ENCODE measurements at places on chromosomes 5 and 9. TPM values are rescaled to one million over a fixed set of nuclear protein-coding genes. Genes with fewer than 3 reads are reported as not detected.
A peak's percentile ranks its signal among the peaks of the same experiment; 100 is the strongest.

- no peak for DNase-seq
- no peaks in the 10 kb centered on the region for H3K4me1 ChIP-seq
- H3K27ac ChIP-seq = no peak overlapping the region
- H3K27me3 ChIP-seq = no peaks in the 10 kb centered on the region
- peaks cover 26% of the 10 kb centered on the region for H3K36me3 ChIP-seq
These were observed 113.4 kb upstream of the GRHPR start for GRCh38 chr9:37309136-37309535.

GRCh38 chr9:132210472-132211145 lies 48.8 kb downstream of the NTNG2 start:
- no peak for DNase-seq
- H3K27ac ChIP-seq = no peak overlapping the region
- no peak overlapping the region for H3K4me3 ChIP-seq
- H3K36me3 ChIP-seq = no peaks in the 10 kb centered on the region
- H3K4me1 ChIP-seq = peaks cover 14% of the 10 kb centered on the region

GRCh38 chr9:126836216-126836615 lies 24.2 kb upstream of the ZBTB34 start:
- peaks cover 46% of the 10 kb centered on the region for H3K36me3 ChIP-seq
- DNase-seq = no peak
- H3K27me3 ChIP-seq = no peaks in the 10 kb centered on the region
- no peak overlapping the region for H3K4me3 ChIP-seq
- no peak overlapping the region for H3K27ac ChIP-seq
- H3K4me1 ChIP-seq = peaks cover 75% of the 10 kb centered on the region

DNA sequence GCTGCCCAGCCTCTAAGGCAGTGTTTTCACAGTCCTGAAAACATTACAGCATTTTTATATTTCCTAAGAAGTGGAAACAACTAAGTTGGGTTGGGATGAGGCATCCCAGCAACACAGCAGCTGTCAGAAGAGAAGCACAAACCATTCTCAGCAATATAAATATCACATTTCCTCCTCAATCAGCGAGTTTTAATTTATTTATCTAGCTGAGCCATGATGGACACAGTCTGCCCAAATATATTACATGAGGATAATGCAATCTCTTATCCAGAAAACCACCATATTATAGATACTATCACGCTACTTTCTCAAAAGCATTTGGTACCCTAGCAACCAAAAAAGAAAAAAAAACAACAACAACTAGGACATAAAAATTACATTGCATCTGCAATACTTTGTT lies 158.5 kb downstream of the FSTL4 start:
- H3K4me3 ChIP-seq = no peak overlapping the region
- H3K36me3 ChIP-seq = no peaks in the 10 kb centered on the region
- no peaks in the 10 kb centered on the region for H3K4me1 ChIP-seq
- H3K27ac ChIP-seq = no peak overlapping the region
- DNase-seq = no peak
- peaks cover 28% of the 10 kb centered on the region for H3K27me3 ChIP-seq

DNA sequence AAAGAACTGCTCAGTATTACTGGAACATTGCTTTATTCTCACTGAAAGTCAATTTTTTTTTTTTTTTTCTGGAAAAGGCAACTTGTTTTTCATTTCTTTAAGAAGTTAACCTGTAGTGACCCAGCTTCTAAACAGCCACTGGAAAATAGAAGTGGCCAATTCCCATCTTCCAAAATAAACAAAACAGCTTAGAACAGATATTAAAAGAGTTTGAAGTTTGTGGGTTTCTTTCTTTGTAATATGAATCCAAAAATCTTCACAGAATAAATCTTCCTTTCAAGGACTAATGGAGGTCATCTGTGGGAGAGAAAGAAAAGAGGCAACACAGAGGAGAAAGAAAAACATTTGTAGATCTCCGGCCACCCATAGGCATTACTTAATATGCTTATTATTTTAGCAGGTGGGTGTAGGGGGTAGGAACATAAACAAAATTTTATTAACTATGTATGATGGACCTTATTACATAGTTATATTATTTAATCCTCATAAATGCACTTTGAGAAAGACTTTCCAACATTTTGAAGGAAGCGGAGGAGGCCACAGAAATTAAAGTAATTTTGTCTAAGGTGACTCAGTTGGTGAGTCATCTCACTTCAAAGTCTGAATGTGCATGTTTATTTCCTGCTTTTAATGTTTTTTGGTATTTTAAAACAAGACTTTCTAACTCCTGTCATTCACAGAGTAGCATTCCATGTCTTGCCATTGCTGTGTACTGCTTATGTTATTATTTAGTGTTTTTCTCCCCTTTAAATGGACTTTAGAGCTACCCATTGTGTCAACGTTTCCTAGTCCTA lies 1791.8 kb upstream of the WWC1 start:
- no peaks in the 10 kb centered on the region for H3K27me3 ChIP-seq
- no peak overlapping the region for H3K27ac ChIP-seq
- H3K4me3 ChIP-seq = no peak overlapping the region
- no peak for DNase-seq

- peaks cover 21% of the 10 kb centered on the region for H3K4me1 ChIP-seq
- H3K36me3 ChIP-seq = no peaks in the 10 kb centered on the region
- DNase-seq = no peak
- no peak overlapping the region for H3K27ac ChIP-seq
These were observed 244.0 kb downstream of the GAS1 start for GRCh38 chr9:86703346-86703745.

- H3K4me1 ChIP-seq = peaks cover 37% of the 10 kb centered on the region
- peak overlapping the region; percentile 18 for H3K4me3 ChIP-seq
- H3K27me3 ChIP-seq = no peaks in the 10 kb centered on the region
These were observed 34.4 kb upstream of the PALM2AKAP2 start for GRCh38 chr9:109745335-109746283.

DNA sequence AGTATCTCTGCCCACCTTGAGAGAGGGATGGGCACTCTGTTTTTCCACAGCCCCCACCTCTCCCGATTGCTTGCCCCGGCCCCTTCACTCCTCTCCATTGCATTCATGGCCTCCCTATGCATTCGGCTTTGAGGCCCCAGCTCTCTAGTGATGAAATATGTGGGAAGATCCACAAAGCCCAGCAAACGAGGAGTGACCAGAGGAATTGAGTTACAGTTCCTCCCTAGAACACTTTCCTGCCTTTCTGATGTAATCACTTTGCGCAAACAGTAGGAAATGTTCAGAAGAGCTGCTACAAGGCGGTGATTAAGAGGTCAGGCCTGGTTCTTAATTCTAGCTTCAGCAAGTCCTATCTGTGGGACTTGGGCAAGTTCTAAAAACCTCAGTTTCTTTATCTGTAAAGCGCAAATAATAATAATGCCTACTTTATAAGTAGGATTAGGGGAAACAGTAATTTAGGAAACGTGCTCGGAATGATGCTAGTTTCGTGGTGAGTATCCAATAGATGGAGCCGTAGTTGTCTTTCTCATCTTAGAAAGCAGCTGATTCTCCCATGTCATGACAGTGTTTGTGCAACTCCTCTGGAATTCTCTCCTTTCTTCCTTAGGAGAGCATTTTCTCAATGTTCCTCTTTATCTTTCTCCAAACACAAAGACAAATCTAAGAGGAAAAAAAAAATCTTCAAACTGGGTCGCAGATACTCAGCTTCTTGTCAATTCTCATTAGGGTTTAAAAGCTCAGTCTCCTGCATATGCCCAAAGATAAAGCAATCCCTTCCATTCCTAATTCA lies 99.5 kb upstream of the MSX2 start:
- H3K27me3 ChIP-seq = peaks cover 80% of the 10 kb centered on the region
- no peaks in the 10 kb centered on the region for H3K4me1 ChIP-seq
- H3K36me3 ChIP-seq = no peaks in the 10 kb centered on the region
- no peak overlapping the region for H3K4me3 ChIP-seq
- no peak for DNase-seq

DNA sequence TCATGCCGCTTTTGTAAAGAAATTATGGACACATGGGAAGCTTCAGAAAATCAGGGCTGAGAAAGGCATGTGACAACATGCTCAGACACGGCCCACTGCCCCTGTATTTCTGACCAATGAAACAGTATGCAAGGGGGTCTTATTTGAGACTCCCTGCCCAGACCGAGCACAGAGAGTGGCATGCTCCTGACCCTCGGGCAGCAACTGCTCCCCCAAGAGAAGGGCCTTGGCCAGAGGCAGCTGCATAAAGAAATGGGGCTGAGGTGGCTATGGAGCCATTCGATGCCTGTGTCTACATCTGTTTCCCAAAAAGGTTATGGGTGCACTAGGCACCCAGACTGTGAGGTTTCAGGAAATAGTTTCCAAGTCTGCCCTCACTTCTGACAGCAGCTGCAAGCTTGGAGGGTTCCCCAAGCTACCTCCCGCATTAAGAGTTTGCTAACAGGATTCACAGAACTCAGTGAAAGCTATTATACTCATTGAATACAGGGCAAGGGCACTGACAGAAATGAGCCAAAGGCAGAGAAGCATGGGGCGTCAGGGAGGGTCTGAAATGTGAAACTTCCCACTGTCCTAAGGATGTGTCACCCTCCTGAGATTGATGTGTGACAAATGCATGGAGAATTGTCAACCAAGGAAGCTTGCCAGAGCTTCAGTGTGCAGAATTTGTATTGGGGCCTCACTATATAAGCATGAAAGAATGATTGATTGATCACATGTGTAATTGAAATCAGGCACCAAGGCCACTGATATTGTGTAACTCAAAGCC lies 94.3 kb downstream of the DAP start:
- no peaks in the 10 kb centered on the region for H3K36me3 ChIP-seq
- no peak for DNase-seq
- H3K27me3 ChIP-seq = peaks cover 4% of the 10 kb centered on the region
- H3K4me3 ChIP-seq = no peak overlapping the region
- no peak overlapping the region for H3K27ac ChIP-seq

GRCh38 chr5:5751987-5752386 lies 329.5 kb downstream of the ICE1 start:
- no peaks in the 10 kb centered on the region for H3K27me3 ChIP-seq
- H3K4me1 ChIP-seq = peaks cover 10% of the 10 kb centered on the region
- H3K27ac ChIP-seq = no peak overlapping the region
- DNase-seq = no peak
- H3K36me3 ChIP-seq = no peaks in the 10 kb centered on the region

DNA sequence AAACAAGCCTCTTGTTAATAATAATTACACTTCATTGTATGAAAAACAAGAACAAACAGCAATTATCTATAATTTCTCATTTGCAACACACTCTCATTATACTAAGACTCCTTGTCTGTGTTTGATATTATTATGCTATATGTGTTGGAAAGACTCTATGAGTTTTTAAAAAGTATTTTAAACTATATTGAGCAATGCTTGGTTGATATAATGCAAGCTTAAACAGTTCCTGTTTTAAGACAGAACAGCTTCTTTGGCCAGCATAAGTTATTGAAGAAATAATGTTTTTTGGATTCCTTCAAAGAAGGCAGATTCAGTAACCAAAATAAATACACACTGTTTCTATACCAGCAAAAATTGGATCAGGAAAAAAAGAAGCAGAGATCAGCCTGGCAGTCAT lies 871.4 kb downstream of the MAT2B start:
- no peak for DNase-seq
- no peaks in the 10 kb centered on the region for H3K36me3 ChIP-seq
- no peaks in the 10 kb centered on the region for H3K4me1 ChIP-seq
- H3K27me3 ChIP-seq = no peaks in the 10 kb centered on the region

DNA sequence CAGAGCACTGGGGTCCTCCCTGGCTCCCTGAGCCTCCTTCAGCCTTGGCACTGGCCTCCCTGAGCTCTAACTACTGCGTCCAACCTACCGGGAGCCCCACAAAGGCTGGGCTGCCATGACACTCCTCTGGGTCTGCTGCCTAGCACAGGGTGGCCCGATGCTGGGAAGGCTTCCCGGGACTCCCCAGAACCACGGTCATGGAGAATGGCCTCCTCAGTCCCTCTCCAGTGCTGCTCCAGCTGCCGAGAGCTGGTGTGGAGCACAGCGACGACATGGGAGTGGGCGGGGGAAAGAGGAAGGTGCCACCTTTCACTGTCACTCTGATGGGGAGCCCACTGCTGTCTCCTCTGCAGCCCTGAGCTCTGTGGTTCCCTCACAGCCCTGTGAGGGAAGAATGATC lies 61.5 kb upstream of the RNF130 start:
- DNase-seq = no peak
- H3K27me3 ChIP-seq = peaks cover 36% of the 10 kb centered on the region
- no peaks in the 10 kb centered on the region for H3K4me1 ChIP-seq
- H3K27ac ChIP-seq = no peak overlapping the region

GRCh38 chr5:80885396-80886000 lies 74.7 kb upstream of the RASGRF2 start:
- no peak for DNase-seq
- H3K36me3 ChIP-seq = peaks cover 24% of the 10 kb centered on the region
- H3K4me3 ChIP-seq = no peak overlapping the region
- peaks cover 3% of the 10 kb centered on the region for H3K4me1 ChIP-seq
- H3K27ac ChIP-seq = no peak overlapping the region
- H3K27me3 ChIP-seq = no peaks in the 10 kb centered on the region

GRCh38 chr5:132054697-132055440 lies 5.6 kb upstream of the IL3 start:
- no peak overlapping the region for H3K4me3 ChIP-seq
- peak; percentile 1 for DNase-seq
- peaks cover 11% of the 10 kb centered on the region for H3K27me3 ChIP-seq
- no peak overlapping the region for H3K27ac ChIP-seq
- no peaks in the 10 kb centered on the region for H3K4me1 ChIP-seq

GRCh38 chr9:28956116-28956880 lies 1383.0 kb upstream of the C9orf72 start:
- no peaks in the 10 kb centered on the region for H3K4me1 ChIP-seq
- no peak for DNase-seq
- no peak overlapping the region for H3K27ac ChIP-seq
- no peaks in the 10 kb centered on the region for H3K36me3 ChIP-seq

- H3K36me3 ChIP-seq = peaks cover 58% of the 10 kb centered on the region
- H3K4me3 ChIP-seq = no peak overlapping the region
- peaks cover 32% of the 10 kb centered on the region for H3K4me1 ChIP-seq
- H3K27me3 ChIP-seq = no peaks in the 10 kb centered on the region
These were observed 24.3 kb downstream of the NDFIP1 start for GRCh38 chr5:142132916-142133315.

GRCh38 chr9:132135456-132135855 lies 26.4 kb upstream of the NTNG2 start:
- H3K27me3 ChIP-seq = peaks cover 99% of the 10 kb centered on the region
- H3K4me1 ChIP-seq = no peaks in the 10 kb centered on the region
- H3K4me3 ChIP-seq = no peak overlapping the region
- DNase-seq = no peak

DNA sequence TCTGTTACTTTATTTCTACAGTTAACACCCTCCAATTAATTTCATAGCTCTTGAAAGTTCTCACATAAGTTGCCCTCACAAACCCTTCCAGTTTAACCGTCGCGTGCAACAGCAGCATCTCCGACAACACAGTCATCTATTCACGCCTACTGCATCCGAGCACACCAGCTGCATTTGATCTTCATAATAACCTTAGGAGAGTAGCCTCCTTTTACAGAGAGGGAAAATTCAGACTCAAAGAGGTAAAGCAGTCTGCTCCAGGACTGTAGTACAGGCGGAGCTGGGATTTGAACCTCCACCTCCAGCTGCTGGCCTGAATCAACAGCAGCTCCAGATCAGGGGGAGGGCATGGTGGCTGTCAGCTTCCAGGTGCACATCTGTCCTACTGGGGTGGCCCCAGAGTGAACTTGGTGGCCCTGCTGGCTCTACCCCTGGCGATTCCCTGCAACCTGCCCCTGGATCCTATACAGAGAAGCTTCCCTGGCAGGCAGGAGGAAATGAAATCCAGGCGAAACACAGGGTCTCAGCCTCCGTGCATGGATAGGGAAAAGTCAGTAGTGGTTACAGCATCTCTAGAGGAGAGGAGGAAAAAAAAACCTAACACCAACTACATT lies 71.6 kb upstream of the UNC5A start:
- peaks cover 98% of the 10 kb centered on the region for H3K27me3 ChIP-seq
- no peak overlapping the region for H3K27ac ChIP-seq
- peaks cover 7% of the 10 kb centered on the region for H3K4me1 ChIP-seq
- DNase-seq = no peak
- H3K36me3 ChIP-seq = no peaks in the 10 kb centered on the region

GRIN1 gene
- not detected for total RNA-seq

BTF3 gene
- total RNA-seq = 386 TPM

SMIM33 gene
- not detected for total RNA-seq
